ENCODE measurements at places on chromosomes 5 and 9.

DNA sequence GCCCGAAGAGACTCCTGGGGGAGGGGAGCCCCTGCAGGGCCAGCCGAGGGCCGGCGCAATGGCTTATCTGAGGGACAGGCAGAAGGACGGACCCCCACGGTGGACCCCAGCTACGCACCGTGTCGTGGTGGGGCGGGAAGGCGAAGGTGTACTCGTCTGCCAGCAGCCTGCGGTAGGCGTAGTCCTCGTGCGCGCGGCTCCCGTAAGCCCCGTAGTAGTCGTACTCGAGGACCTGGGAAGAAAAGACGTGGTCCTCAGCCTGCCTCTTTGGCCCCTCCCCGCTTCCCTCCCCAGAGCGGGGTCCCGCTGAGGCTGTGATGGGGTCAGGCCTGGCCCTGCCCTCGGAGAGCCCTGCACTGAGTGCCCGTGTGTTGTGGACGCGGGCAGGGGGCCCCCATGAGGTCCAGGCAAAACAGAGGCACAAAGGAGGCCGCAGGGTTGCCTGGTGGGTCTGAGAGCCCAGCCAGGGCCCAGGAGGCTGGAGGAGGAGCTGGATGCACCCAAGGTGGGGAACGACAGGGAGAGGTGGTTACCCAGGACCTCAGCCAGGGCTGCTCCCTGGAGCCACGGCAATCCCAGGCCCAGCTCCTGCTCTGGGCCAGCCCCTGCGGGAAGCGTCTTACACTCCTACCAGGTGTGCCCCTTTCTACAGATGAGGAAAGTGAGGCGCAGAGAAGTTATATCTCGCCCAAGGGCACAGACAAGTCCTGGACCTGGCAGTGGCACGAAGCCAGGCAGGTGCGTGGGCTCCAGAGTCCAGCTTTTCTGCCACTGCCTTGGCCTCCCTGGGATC, 35.2 kb downstream of the SARDH start:
- no peak for DNase-seq

DNA sequence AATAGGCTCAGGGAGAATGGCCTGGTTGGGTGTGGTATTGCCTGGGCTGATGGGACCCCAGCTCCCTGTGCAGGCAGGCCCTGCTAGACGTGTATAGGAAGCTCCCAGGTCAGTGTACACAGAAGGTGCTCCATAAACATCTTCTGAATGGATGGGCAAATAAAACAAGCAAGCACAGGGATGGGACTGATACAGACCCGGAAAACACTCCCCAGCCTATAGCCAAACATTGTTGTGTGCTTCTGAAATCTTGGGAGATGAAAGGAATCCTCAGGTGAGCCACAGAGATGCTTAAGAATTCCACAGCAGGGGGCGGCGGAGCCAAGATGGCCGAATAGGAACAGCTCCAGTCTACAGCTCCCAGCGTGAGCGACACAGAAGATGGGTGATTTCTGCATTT, 151.8 kb downstream of the ENTREP1 start:
- DNase-seq, result no peak

DNA sequence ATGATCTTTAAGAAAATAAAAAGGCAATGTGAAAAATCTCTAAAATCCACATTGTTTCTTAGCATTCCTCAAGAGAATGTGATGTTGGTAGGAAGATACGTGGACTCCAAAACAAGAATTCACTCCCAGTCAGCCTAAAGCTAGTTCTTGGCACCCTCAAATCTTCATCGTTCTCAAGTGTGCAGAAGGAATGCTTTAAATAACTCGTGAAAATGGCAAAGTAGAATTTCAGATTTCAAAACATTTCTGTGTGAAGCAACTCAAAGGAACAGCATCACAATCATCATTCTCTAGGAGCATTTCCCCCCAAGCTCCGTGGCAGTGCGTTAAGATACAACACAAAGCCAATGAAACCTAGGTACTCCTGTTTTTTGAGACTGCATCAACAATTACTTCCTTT, 185.1 kb upstream of the DMAC1 start:
- no peak for DNase-seq

DNA sequence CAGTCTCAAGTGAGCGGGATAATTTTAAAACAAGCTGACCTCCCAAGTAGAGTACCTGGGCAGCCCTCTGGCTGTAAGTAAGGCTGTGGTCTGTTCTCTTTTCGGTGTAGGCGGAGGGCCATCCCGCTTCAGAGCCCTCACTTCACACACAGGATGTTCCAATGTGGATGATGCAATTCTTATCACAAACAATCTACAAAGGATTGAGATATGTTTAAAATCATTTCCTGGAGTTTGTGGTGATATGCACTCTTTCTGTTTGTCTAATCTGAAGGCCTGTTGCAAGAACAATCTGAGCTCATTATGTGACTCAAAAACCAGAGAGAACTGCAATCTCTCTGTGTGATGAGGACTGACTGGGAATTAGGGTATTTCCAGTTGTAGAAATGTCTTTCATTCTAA, 42.5 kb downstream of the ITGA2 start:
- peak; percentile 41 for DNase-seq

- no peak for DNase-seq
Measured at GRCh38 chr9:15670246-15670645, 117.4 kb downstream of the CCDC171 start.

GRCh38 chr9:95201206-95201605, 116.3 kb downstream of the FANCC start:
- no peak for DNase-seq

- DNase-seq, result no peak
Measured at GRCh38 chr5:99331061-99331460, 402.3 kb upstream of the CHD1 start.

DNA sequence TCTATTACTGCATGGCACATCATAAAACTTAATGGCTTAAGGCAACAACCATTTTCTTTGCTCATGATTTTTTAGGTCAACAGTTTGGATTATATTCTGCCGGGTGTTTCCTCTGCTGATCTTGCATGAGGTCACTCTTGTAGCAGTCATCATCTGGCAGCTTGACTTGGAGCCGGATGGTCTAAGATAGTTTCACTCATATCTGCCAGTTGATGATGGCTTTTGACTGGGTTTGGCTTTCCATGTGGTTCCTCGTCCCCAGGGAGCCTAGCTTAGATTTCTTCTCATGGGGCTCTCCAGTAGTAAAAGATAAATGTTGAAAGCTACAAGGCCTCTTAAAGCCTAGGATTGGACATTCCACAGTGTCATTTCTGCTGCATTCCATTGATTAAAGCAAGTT, 27.4 kb downstream of the LNPEP start:
- peak; percentile 24 for DNase-seq

DNA sequence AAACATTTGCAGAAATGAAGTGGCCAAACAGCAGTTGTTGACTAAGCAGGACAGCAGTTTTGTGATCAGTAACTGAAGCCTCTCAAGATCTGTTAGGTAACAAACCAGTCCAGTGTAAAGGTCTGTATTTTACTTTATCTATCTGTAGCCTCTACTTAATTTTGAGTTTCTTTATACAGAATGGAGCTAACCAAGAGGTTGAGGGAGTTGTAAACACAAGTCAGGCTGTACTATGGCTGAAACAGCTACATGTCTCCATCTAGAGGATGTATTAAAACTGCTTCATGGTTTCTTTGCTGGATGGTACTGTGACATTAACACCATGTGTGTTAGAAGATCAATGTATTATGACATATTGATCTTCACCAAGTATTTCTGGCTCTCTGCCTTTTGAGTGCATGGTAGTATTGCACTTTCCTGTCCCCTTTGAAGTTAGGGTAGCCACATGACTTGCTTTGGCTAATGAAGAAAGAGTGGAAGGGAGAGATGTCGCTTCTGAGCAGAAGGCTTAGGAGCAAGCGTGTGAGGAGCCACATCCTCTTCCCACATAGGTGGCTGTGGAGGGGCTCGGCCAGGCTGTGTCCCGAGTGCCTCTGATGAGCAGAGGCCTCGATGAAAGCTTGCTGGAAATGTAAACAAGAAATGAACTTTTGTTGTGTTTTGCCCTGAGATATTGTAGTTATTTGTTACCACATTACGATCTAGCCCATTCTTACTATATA, 105.6 kb upstream of the PCA3 start:
- DNase-seq, result no peak

GRCh38 chr9:2126331-2126803, 111.2 kb downstream of the SMARCA2 start:
- no peak for DNase-seq

- no peak for DNase-seq
Measured at GRCh38 chr5:174354571-174354970, 309.1 kb downstream of the NSG2 start.

DNA sequence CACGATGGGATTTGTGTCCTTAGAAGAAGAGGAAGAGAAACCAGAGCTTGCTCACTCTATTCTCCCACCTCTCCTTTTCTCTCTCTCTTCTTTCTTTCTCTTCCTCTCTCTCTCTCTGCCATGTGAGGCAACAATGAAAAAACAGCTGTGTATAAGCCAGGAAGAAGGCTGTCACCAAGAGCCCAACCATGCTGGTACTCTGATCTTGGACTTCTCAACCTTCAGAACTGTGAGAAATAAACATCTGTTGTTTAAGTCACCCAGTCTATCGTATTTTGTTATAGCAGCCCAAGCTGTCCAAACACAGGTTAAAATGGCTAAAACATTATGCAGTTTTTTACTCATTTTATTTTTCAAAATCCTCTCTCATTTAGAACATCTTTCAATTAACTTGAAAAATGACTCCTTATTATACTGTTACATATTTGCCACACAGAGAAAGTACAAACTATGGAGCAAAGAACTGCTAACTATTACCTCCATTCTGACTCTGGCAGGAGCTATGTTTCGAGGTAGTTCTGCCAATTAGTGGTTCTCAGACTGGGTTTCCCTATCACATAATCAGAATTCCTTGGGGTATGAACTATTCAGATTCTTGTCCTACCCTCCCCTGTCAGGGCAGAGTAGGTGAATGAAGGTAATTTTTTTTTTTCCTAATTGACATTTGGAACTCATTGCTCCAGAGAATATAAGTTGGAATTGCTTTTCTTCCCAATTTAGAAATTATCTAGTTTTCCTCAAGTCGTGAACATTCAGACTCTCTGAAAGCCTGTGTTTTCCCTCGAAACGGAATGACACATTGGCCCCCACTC, 434.6 kb downstream of the ENC1 start:
- DNase-seq, result no peak

GRCh38 chr9:133421615-133422542, at the start of gene ADAMTS13:
TSS of gene ADAMTS13 (plus strand) at chr9:133422367. CDS start at chr9:133422444, 77 bp downstream.
- peak; percentile 71 for DNase-seq

GRCh38 chr5:157509093-157509492, 49.1 kb downstream of the NIPAL4 start:
- no peak for DNase-seq

GRCh38 chr5:178202541-178202940, 1.8 kb upstream of the HNRNPAB start:
- no peak for DNase-seq

Measured in stimulated activated naive CD8-positive, alpha-beta T cell treated with anti-CD3 and anti-CD28 coated beads, Interleukin-15, Interleukin-2, amounts not matched to agents 100 U/mL and 50 U/mL, for 24 hours (primary cell).